ENCODE measurements at places on chromosomes 4 and X. TPM values are rescaled to one million over a fixed set of nuclear protein-coding genes. Genes with fewer than 3 reads are reported as not detected.

GRCh38 chr4:24923550-24923949 is 10.7 kb upstream of the CCDC149 start:
- no peak for DNase-seq

GRCh38 chr4:172992648-172993378 is 175.8 kb upstream of the GALNT7 start:
- DNase-seq = no peak

The CFAP47 gene
- not detected for total RNA-seq

DNA sequence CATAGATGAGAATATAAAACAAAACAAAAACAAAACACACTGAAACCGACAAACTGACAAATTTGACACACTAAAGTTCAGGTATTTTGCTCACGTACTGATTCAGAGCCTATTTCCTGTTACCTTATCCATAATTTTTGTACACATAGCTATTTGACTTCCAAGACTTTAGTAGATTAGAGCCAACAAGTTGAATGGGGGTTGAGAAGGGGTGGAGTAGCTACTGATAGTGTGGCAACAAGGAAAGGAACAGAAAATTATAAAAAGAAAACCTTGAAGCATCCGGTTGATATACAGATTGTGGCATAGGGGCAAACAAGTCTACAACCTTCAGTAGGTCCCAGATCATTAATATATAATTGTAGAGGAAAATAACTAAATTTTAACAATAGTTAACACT is 92.3 kb upstream of the RASGEF1B start:
- DNase-seq = no peak

- no peak for DNase-seq
Measured at GRCh38 chr4:14916554-14917297, 85.6 kb upstream of the CPEB2 start.

The BEX2 gene
- 1.3 TPM for total RNA-seq

The SPARCL1 gene
- total RNA-seq = not detected

- no peak for DNase-seq
Measured at GRCh38 chrX:135396566-135396965, 25.2 kb upstream of the SMIM10L2A start.

DNA sequence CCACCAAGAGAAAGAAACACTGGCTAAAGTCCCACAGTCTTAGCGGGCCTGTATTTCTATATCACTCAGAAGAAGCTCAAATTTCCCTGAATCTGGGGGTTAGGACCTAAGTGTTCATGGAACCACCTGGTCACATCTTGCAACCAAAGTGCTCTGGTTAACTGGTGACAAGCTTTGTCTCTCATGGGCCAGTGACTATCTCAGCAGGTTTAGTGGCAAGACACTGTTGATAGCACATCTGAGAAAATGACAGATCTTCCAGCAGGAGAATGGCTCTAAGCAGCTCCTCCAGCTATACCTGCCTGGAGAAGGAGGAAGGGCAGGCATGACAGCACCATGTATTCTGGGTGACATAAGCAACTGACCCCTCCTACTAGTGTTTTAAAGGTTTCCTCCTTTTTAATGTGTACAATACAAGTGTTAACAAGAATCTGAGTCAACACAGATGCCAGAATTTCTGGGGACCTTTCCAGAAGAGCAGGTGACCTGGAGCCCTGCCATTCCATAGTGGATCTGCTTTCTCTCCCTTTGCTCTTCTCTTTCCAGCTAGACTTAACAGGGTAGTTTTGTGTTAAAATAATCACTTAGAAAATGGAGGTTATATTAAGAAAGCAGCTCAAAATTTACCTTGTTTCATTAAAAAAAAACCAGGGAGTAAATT is 17.3 kb upstream of the QRFPR start:
- no peak for DNase-seq

DNA sequence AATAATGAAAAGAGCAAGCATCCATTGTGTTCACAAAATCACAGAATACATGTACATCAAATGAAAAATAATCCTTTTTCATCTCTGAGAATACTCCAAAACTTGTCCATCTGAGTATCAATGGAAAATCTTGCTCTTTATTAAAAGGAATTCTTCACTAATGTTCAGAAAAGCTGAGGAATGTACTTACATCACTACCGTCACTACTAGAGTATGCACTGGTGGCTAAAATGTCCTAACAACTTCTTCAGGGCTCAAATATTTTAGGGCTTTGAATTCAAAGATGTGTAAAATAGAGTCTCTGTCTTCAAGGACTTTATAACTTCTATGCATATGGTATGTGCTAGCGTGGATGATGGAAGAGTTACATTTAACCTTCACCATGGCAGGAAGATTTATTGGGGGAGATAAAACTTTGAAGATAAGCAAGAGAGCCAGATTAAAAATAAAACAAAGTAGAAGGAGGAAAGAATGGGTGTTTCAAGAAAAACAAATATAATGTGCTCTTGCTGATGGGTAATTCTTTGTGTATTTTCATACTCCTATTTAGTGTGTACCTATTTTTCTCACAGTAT is 55.1 kb downstream of the DMD start:
- DNase-seq = no peak

The ANK2 gene
- total RNA-seq = 4.1 TPM

The TMEM271 gene
- not detected for total RNA-seq

GRCh38 chr4:6957148-6957520 is 47.5 kb downstream of the TBC1D14 start:
- no peak for DNase-seq

The ZNF185 gene
- 9.4 TPM for total RNA-seq

The PAGE2 gene
- not detected for total RNA-seq

- no peak for DNase-seq
Measured at GRCh38 chrX:120293015-120293414, 18.2 kb downstream of the TMEM255A start.

The XAGE1A gene
- total RNA-seq = not detected

GRCh38 chr4:174217273-174218126 is 66.0 kb downstream of the FBXO8 start:
- DNase-seq = no peak

- DNase-seq = no peak
Measured at GRCh38 chr4:6748286-6748685, 32.3 kb downstream of the BLOC1S4 start.

The TMSB15B gene
- total RNA-seq = 10.2 TPM

DNA sequence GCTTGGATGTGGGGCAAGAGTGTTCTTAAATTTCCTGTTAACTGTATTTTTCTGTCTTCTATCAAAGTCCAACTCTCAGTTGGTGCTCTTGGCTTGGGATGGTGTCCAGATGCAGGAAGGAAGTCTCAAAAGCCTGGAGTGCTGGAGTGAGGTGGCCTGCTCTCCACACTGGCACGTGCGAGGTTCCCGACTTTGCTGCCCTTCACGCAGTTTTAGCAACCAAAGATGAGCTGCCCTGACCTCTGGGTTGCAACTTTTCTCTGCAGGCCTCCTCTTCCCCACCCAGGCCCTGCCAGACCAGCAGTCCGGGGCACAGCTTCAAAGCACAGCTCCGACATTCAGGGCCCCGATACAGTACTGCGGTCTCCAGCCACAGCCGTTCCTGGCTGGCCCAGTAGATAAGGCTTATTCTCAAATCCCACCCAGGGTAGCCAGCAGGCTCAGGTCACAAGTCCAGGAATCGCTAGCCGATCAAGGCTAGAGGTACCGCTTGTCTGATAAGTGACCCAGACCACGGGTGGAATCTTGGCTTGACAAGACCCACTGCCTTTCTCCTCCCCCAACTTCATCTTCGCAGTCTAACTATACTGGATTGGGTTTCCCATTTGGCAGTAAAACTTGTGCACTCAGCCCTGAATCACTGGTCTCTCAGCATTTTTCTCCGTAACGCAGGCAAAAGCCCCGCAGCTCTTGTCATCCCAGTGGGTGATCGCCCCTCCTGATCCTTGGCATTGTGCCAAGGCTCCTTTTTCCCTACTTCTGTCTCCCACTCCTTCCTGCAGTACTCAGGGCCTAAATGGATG is 21.8 kb upstream of the JADE1 start:
- DNase-seq = no peak

- DNase-seq = no peak
Measured at GRCh38 chr4:189278597-189279165, 662.0 kb upstream of the FRG1 start.

The TBC1D8B gene
- total RNA-seq = 7.1 TPM

The BMPR1B gene
- total RNA-seq = 0.24 TPM

DNA sequence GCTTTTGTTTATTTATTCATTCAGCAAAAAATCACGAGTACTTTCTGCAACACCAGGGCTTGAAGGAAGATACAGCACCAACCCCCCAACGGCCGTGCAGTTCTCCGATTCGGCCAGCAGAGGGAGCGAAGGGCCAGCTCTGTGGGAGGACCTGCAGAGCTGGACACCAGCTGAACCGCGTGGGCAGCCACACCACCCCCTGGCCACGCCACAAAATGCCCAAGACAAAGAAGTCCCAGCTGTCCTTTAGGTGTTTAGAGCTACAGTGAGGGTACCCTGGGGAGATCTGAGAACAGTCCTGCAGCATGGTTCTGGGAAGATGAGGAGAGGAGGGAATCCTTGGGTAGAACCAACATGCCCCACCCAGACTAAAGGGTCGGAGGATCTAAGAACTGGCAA is 83.1 kb downstream of the RELL1 start:
- DNase-seq = no peak

- DNase-seq = no peak
Measured at GRCh38 chrX:9842541-9842940, 56.3 kb downstream of the SHROOM2 start.

The FAM47B gene
- total RNA-seq = not detected

- DNase-seq = no peak
Measured at GRCh38 chr4:128221586-128221985, 66.0 kb downstream of the PGRMC2 start.

- no peak for DNase-seq
Measured at GRCh38 chr4:104915864-104916263, 230.8 kb upstream of the TET2 start.

The HDX gene
- total RNA-seq = 9.6 TPM

- no peak for DNase-seq
Measured at GRCh38 chr4:8341691-8342090, 72.1 kb downstream of the HTRA3 start.

GRCh38 chrX:30748342-30748960 is 95.2 kb downstream of the GK start:
- DNase-seq = no peak

GRCh38 chr4:71855944-71856343 is 72.1 kb upstream of the GC start:
- DNase-seq = no peak

The GABRB1 gene
- 0.47 TPM for total RNA-seq

GRCh38 chrX:19672222-19672812 is 157.0 kb upstream of the MAP3K15 start:
- DNase-seq = no peak

The TLR3 gene
- 2.9 TPM for total RNA-seq

The GLUD2 gene
- total RNA-seq = 1.6 TPM

DNA sequence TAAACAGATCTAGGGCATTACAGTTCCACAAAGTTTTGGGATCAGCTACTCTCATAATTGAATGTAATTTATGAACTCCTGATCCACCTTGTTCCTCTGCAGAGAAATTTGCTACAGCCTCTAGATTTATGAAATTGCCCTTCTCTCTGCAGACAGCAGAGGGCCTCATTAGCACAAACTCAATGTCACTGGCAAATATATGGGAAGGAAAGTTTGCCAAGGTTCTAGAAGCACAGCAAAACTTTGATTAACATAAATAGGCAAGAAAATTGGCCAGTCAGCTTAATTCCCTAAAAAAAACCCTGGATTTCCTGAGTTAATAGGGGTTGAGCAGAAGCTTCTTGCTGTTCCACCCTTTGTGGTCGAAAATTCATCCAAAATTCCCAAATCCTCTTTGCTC is 31.5 kb downstream of the PRPS1 start:
- no peak for DNase-seq

DNA sequence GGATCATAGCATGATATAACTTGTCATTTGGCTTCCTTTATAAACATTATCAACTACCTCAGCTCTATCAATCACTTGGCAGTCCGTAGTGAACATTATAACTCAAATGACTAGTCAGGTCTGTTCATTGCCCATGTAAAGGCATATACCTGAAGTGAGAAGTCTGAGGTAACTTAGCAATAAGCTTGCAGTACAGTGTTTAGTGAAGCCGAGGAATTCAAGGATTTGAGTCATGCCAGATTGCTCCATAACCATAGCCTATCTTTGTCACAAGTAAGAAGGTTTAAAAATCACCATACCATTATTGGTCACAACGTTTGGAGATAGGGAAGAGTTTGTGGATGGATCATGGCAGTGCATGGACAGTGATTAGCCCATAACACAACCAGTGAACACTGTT is 41.6 kb downstream of the AR start:
- DNase-seq = no peak

GRCh38 chrX:68982476-68982875 is 153.7 kb downstream of the EFNB1 start:
- no peak for DNase-seq

DNA sequence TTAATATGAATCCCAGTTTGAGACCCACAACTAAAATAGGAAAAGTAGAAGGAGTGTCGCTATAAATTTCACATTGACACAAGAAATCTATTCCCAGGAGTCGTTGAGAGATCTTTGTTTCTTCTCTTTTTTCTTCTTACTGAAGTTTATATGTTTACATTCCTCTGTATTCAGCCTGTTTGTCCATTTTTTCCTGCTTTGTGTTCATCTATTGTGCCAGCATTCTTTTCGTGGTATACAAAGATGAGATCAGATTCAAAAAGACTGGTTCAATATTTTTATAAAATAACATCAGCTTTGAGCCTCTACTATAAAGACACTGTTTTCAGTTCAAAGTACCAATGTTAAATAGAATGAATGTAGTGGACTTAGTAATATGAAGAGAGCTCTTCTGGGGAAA is 95.4 kb upstream of the MYOZ2 start:
- no peak for DNase-seq

The JAKMIP1 gene
- total RNA-seq = not detected

The CTAG1A gene
- total RNA-seq = not detected

DNA sequence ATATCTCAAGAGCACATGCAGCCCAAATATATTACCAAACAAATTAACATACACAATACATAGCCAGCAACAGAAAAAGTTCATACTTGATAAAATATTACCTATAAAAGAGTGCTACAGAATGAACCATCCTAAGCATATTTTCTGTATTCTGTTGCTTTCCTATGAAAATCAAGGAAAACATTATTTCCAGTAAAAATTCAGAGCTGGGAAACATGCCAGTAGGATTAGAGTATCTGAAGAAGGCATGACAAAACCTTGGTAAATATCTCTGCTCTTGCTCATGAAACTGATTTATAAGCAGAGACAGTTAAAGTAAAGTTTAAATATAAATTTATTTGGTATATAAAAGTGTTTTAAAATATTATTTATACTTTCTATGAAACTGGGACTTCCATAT is 599.7 kb downstream of the ARAP2 start:
- no peak for DNase-seq

The ATOH1 gene
- total RNA-seq = not detected
